ENCODE measurements at places on chromosomes 3 and 15.

- DNase-seq, result no peak
Measured at GRCh38 chr3:54889731-54890130, 38.1 kb downstream of the LRTM1 start.

DNA sequence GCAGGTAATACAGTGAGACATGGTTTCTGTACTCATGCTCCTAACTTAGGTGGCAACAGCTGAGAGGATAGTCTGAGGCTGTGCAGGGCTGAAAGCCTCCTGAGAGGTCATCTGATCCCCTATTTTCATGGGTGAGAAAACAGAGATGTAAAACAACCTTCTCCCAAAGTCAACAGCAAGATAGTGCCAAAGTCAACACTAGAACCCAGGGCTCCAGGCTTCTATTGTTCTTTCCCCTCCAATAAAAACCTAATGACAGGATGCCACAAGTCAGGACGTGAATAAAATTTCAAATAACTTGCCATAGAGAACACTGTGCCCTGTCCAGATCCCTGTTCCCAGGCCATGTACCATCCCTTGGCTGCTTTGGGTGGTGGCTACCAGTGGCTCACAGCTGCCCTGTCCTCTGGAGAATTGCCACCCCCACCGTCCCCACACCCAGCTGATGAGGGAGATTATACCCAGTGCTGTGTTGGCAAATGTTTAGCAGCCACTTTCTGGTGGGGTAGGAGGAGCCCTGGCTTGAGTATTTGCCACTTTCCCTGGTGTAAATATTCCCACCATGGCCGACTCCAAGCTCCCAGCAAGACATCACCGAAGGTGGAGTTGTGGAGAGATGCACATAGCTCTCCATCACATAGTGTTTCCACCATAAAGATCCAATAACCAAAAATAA, 54.8 kb downstream of the SRGAP3 start:
- DNase-seq, result no peak

- DNase-seq, result no peak
Measured at GRCh38 chr3:66372681-66373350, 128.0 kb downstream of the LRIG1 start.

- DNase-seq, result peak; percentile 18
Measured at GRCh38 chr3:79018671-79019136, 749.1 kb downstream of the ROBO1 start.

DNA sequence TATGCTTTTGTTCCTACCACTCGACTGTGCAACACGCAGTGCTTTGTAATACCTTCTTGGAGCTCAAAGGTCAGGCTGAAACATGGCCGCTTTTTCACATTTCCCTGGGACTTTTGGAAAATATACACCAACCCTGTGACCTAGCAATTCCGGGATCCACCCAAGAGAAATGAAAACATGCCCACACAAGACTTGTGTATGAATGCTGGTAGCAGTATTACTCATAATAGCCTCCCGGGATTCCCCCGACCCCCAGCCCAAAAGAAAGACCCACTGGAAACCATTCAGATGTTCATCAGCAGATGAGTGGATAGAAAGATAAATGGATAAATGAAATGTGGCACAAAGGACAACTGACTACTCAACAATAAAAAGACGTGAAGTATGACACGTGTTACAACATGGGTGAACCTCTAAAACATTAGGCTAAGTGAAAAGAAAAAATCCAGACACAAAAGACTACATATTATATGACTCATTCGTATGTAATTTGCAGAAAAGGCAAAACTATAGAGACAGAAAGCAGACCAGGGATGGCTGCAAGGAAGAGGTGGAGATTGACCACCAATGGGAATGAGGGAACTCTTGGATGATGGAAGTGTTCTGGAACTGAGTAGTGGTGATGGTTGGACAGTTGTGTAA, 104.1 kb downstream of the PGPEP1L start:
- peak; percentile 67 for DNase-seq

DNA sequence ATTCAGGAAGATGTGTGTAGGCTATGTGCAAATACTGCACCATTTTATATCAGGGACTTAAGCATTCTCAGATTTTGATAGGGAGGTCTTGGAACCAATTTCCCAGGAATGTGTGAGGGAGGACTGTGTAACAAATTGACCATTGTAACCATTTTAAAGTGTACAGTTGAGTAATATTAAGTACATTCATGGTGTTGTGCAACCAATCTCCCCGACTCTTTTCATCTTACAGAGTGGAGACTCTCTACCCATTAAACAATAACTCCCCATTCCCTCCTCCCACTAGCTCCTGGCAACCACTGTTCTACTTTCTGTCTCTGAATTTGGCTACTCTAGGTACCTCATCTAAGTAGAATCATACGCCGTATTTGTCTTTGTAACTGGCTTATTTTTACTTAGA, 5.1 kb downstream of the RCN2 start:
- DNase-seq, result no peak

DNA sequence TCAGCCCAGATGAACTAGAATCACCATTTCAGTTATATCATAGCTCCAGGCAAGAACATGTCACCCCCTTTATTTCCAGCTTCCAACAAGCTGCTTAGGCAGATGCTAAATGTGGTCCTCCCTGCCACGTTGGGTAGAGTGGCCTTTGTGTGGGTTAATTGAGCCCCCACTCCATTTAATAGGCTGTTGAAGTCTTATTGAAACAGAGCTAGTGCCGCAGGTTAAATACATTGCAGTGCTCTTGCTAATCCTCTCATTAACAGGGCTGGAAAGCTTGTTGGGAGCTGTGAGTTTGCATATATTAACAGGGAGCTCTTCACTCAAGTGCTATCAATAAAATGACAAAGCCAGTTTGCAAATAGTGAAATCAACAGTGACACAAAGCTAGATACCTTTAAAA, 248.4 kb upstream of the CMC1 start:
- DNase-seq, result no peak

GRCh38 chr3:53189276-53189675, 28.3 kb downstream of the PRKCD start:
- DNase-seq, result no peak

- DNase-seq, result no peak
Measured at GRCh38 chr15:86649277-86649676, 569.6 kb downstream of the AGBL1 start.

DNA sequence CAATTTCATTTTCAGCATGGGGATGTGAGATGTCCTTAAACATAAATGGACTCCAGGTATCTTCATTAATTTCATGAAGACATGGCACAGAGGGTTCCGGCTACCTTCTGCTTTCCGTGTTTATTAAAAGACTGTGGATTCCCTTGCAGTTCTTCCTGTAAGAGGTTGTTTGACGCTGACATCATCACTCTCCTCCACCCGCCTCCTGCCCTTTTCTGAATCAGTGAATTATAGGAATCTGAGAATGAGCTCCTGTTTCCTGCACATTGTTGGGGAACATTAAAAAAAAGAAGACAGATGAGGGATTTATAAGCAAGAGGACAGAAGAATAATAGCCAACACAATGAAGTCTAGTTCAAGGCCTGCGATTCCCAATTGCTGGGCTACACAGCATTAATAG, 191.3 kb downstream of the LPP start:
- DNase-seq, result peak; percentile 87

- peak; percentile 9 for DNase-seq
Measured at GRCh38 chr15:74365598-74366445, 1.6 kb downstream of the CYP11A1 start.

DNA sequence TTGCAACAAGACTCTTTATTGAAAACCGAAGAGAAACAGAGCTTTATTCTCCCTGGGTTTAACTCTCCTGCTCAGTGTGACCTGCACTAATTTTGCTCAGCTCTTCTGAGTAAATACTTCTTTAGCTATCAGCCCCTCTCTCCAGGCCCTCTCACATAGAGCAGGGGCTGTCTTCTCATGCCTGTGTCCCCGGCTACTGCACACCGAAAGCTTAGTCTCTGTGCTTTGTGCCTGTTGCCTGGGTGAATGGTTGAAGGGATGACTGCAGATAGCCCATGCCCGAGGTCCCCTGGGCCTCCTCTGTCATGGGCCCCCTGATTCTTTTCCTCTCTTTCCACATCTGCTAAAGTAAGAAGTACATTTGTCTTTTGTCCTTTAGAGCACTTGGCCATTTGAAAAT, 195.9 kb downstream of the GABRG3 start:
- DNase-seq, result no peak

GRCh38 chr3:184291738-184292445, 7.1 kb upstream of the PSMD2 start:
- no peak for DNase-seq

GRCh38 chr3:185046603-185047002, 106.3 kb downstream of the C3orf70 start:
- DNase-seq, result no peak

DNA sequence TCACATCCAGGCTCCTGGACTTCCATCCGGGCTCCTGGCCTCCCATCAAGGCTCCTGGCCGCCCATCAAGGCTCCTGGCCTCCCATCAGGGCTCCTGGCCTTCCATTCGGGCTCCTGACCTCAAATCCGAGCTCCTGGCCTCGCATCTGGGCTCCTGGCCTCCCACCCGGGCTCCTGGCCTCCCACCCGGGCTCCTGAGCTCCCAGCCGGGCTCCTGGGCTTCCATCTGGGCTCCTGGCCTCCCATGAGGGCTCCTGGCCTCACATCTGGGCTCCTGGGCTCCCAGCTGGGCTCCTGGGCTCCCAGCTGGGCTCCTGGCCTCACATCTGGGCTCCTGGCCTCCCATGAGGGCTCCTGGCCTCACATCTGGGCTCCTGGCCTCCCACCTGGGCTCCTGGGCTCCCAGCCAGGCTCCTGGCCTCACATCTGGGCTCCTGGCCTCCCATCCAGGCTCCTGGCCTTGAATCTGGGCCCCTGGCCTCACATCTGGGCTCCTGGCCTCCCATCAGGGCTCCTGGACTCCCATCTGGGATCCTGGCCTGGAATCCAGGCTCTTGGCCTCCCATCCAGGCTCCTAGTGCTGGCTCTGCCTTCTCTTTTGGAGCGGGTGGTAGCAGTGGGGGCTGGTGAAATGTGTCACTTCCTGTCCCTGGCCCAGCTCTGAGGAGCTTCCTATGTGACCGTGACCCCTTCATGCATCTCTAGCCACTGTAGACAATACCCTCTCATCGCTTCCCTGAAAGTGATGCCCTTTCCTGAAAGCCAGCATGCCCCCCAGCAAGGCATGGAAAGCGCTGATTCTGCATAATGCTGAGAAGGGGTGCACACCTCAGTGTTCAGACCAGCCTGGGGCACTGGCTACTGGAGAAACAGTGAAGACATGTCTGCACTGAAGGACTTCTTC, 62.7 kb upstream of the BLM start:
- DNase-seq, result no peak

DNA sequence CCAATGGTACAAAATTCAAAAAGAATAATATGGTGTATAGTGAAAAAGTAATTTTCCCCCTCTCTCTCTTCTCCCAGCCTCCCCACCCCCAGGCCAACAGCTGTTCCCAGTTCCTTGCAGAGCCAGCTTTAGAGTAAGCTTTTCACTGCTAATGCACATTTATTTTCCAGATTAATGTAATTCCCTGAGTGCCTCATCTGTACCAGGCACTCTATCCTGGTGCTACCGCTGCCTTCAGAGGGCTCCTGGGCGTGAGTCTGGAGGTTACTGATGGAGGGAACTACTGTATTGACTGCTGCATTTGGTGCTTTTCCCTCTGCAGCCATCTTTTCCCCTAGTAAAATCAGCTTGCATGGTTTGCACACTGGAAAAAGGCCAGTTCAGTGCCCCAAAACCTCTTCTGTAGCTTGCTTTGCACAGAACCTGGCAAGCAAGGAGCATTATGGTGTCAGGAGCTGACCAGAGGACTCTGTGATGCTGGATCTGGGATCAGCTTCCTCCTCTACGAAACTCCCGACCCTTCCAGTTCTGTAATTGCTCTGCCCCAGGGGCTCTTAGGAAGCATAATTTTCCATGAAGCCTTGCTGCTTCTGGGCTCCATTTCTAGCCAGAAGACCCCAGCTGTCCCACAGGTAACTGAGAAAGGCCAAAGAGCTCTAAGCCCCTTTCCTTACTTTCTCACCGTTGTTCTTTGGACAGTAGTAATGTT, 8.5 kb upstream of the USP3 start:
- no peak for DNase-seq

- no peak for DNase-seq
Measured at GRCh38 chr3:47476644-47477199, 981 bp upstream of the SCAP start.

DNA sequence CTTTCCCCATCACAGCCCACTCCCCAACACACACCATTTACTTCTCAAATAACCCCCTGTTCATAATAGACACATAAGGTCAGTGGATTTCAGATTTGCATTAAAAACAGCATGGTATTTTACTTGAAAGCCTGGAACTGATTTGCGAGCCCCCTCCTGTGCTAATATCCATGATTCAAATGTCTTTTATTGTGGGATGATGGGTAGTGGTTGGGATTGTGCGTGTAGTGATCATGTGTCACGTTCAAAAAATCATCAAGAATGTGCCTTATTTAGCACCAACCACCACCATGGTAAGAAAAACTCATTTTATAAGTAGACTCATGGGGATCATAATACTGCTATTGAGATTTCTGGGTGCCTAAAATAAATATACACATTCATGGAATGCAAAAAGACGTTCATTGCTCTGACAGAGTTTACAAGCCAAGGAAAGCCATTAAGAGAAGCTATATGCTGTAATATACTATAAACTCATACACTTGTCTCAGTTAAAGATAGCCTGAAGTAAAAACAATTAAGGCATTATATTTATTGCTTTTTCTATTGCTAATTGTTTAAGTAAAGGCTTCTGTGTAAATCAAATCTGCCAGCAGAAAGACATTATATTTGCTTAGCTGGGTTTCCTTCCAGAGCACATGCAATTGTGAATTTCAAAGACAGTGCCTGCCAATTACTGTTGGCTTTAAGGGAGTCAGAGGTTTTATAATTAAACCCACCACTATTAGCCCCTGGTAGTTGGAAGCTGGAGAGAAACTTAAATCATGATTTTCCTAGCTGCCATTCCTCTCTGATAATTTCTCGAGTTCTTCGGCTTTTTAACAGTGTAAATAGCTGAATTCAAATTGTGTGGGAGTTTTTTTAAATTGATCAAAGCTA, 4.0 kb downstream of the TRAT1 start:
- no peak for DNase-seq

Measured in kidney glomerular epithelial cell (primary cell).